OCI-M1 (cell line): ENCODE measurements at places on chromosomes 13 and 19.

GRCh38 chr13:47553329-47553977 is 447.6 kb downstream of the SUCLA2 start:
- DNase-seq = no peak

- DNase-seq = no peak
Observed at GRCh38 chr13:106570299-106570852, 2.4 kb upstream of the ARGLU1 start.

DNA sequence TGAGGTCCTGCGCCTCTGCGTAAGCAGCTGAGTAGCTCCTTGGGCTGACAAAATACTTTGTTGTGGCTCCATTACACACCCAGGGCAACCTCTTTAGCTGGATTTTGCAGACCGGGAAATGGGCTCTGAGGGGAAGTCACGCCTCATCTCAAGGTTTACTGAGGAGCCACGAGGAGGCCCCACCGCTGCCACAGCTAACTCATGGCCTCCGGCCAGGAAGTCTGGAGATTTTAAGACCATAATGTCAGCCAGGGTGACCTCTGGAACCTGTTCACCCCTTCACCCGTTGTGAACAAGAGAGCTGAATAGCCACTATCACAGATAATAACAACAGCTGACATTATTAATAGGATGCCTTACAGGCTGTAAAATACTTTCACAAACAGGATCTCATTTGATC is 351.3 kb upstream of the TMTC4 start:
- no peak for DNase-seq

DNA sequence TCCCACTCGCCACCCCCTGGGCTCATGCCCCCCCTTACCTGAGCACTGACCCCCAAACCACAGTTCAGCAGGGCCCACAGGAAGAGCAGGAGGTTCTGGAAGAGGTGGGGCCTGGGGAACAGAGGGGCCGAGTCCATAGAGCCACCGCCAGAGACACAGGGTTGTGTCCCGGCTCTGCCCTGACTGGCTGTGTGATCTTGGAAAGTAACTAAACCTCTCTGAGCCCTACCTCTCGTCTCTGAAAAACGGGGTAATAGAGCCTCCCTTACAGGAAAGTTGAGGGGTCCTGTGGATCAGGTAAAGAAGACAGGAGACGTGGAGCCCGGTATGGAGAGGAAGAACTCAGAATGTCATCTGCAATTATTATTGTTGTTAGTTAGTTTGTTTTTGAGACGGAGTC is 2.0 kb downstream of the ADAMTSL5 start:
- DNase-seq = no peak

DNA sequence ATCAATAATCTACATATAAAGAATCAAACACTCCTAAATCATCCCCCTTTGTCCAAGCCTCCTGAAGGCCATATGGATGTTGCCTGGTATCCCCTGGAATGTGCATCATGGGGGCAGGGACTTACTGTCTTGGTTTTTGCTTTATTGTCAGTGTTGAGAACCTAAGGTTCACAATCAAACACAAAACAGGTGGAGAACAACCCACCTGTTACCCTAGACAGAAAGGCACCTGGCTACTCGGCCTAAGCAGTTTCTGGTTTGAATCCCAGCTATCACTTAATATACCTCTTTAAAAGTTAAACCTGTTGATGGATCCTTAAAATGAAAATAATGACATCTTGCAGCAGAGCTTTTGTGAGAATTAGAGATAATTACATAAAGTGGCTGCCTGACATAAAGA is 68.9 kb downstream of the DCLK1 start:
- no peak for DNase-seq

- DNase-seq = no peak
Observed at GRCh38 chr13:46104868-46105267, at the start of gene CPB2. CPB2 (minus strand) TSS chr13:46105033; CDS start chr13:46105009, 24 bp downstream.

GRCh38 chr13:20197361-20197834 is 4.7 kb upstream of the GJB2 start:
- peak; percentile 53 for DNase-seq

- DNase-seq = peak; percentile 21
Observed at GRCh38 chr13:75391432-75392100, 90.4 kb downstream of the TBC1D4 start.

- no peak for DNase-seq
Observed at GRCh38 chr13:24244802-24245201, 64.6 kb upstream of the C1QTNF9 start.

- DNase-seq = no peak
Observed at GRCh38 chr19:17023805-17024204, 2.8 kb downstream of the CPAMD8 start.

- DNase-seq = peak; percentile 86
Observed at GRCh38 chr13:100542826-100543156, 45.8 kb downstream of the GGACT start.

DNA sequence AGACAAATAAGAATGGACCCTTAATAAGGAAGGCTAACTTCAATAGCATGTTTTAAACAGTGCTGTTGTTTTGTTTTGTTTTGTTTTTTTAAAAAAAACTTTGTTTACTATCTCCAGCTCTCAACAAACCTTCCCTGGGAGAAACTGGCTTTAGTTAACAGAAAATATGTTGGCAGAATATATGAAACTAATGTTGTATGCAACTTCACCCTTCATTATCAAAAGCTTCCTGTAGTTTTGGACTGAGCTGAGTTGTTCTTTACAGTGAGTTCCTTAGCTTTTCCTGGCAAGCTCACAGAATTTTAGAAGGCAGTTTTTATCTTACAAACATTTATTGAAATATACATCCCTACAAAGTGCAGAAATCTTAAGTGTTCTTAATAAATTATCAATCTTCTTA is 2480.7 kb upstream of the PCDH20 start:
- no peak for DNase-seq

- DNase-seq = no peak
Observed at GRCh38 chr13:52738719-52739467, 727 bp downstream of the CNMD start.

DNA sequence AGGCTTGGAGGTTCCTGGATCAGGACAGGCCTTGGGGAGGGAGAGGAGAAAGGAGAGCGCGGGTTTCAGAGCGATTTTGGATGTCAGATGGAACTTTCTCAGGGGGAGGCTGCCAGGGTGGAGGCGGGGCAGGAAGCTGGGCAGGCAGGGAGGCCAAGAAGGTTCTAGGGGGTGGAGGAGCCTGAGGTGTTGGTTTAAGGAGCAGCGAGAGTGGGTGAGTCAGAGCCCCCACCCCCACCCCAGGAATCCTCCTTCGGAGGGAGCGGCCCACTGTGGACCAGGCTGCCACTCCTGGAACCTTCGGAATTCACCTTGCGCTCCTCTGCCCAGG is 15.9 kb upstream of the NOP53 start:
- peak; percentile 63 for DNase-seq

DNA sequence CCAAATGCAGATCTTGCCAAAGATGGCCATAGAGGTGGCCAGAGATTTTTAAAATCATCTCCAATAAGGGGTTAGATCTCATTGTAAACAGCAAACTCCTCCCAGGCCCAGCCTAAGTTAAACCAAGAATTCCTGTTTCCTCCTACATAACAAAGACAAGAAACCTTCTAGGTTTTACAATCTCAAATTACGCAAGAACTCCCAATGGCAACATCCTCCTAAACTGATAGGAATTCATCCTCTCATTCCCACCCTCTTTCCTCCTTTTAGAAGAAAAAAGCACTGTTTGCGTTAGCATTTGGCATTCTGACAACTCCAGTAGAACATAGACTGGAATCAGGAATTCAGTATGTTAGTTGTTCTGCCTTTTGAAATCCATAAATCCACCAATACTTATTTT is 14.6 kb downstream of the PROSER1 start:
- DNase-seq = no peak

DNA sequence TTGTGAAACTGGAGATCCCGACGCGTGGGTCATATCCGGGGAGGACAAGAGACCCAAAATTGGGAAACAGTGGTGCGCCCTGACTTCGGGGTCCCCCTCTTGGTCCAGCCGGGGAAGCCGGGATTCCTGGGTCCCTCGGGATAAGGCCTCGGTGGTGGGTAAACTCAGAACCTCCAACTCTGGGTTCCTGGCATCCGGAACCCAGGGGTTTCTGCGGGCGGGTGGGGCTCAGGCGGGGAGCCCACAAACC is 688 bp downstream of the ZFP36 start:
- DNase-seq = no peak

- no peak for DNase-seq
Observed at GRCh38 chr19:55353356-55353802, 1.1 kb downstream of the COX6B2 start.

- peak; percentile 92 for DNase-seq
Observed at GRCh38 chr19:15180451-15181390, 20.1 kb downstream of the NOTCH3 start.

GRCh38 chr13:66139701-66140100 is 1090.4 kb downstream of the PCDH9 start:
- peak; percentile 28 for DNase-seq

DNA sequence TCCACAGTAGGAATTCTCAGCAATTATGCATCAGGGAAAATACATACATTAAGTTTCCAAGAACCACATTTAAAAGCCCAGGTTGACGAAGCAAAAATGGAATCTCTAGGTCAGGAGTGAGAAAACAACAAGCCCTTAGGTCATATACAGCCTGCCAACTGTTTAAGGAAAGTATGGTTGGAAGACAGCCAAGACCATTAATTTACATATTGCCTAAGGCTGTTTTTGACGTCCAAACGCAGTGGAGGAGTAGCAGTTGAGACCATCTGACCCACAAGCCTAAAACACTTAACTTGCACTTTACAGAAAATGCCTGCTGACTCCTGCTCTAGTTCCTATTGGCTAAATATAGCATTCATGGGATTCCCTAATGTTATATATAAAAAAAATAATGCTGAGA is 299.0 kb downstream of the ITGBL1 start:
- peak; percentile 89 for DNase-seq

DNA sequence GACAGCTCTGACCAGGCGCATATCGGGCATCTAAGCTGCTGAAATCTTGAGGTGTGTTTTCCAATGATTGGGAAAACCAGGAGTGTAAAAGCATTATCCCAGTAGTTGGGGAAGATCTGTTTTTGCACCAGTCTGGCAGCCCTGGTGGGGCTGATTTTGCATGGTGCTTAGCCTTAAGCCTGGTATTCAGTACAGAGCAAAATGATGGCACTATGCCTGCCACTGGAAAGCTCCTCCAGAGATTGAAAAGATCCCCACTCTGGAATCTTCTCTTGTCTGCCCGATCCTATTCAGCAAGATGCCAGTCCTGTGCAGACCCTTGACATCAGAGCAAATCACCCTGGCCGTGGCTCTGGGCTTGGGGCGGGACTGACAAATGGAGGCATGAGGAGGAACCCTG is 44.7 kb upstream of the SIAH3 start:
- DNase-seq = no peak

GRCh38 chr13:30734439-30734838 is 904 bp upstream of the ALOX5AP start:
- no peak for DNase-seq

GRCh38 chr13:73967397-73968165 is 166.6 kb downstream of the KLF12 start:
- peak; percentile 21 for DNase-seq

DNA sequence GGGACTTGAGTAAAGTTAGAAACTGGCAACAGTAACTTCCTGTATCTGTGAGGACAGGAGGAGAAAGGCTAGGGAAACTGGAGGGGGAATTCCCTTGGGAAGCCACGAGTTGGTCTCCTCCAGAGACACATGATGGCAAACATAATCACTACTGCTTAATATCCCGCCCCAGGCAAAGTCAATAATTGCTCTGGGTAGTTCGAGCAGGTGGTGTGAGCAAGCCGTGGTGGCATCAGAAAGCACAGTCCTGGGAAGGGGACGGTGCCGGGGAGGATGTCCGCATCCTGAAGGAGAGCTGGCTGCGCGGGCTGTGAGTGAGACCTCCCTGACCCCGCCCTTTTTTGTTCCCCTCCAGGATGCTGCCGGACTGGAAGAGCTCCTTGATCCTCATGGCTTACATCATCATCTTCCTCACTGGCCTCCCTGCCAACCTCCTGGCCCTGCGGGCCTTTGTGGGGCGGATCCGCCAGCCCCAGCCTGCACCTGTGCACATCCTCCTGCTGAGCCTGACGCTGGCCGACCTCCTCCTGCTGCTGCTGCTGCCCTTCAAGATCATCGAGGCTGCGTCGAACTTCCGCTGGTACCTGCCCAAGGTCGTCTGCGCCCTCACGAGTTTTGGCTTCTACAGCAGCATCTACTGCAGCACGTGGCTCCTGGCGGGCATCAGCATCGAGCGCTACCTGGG is 1.4 kb downstream of the FFAR2 start:
- no peak for DNase-seq
